ENCODE measurements at places on chromosomes 5 and 9.

- DNase-seq, result no peak
Observed at GRCh38 chr5:172617817-172618216, 23.2 kb upstream of the NEURL1B start.

- no peak for DNase-seq
Observed at GRCh38 chr5:180804129-180804618, 1.6 kb upstream of the MGAT1 start.

DNA sequence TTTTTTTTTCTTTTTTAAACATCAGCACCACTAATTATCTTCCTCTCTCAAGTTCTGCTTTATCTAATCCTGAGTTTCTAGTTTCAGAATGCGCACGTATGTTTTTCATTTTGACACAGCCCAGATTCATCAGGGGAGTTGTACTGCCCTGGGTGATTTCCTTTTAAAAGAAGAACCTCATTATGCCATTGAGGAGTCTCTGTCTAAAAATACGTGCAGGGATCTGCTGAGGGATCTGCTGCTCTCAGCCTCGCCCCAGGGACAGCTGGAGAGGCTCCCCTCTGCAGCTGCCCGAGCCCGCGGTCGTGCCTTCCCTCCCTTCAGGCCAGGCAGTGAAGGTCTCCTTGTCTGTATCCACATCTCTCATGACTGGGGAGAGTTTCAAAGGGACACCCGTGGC is 273.1 kb downstream of the ARHGEF28 start:
- DNase-seq, result no peak

DNA sequence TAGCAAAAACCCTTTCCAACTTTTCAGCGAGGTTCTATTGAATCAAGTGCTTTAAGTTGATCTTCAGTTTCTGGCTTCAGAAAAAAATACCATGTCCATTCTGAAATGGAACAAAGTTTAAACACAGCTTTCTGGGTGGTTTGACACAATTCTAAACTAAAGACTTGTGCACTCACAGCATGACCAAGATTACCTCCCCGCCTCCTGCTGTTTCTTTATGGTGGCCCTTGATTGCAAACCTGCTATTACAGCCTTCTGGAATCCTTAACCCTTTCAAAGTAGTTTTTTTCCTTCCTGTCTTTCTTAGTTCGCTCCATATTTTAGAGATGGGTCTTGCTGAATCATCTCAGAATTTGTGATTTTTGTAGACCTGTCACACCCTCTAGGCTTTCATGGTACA is 135.9 kb upstream of the FBN2 start:
- no peak for DNase-seq
